ENCODE measurements at places on chromosomes 3 and 15. TPM values are rescaled to one million over a fixed set of nuclear protein-coding genes. Genes with fewer than 3 reads are reported as not detected.
A peak's percentile ranks its signal among the peaks of the same experiment; 100 is the strongest.

DNA sequence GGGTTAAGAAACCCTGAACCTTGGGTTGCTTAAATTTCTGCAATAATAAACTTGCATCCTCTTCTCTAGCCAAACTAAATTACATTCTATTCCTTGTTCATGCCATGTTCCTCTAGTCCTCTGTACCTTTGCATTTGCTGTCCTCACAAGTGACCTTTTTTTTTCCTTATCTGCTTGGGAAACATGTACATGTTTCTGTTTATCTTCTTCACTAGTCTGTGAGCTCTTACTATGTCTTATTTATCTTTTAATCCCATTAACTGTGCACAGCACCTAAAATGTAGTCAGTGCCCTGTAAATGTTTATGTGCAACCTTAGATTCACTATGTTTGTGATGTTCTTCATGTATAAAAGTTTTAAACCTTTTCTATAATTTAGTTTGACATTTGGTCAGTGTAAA, 61.9 kb downstream of the REC114 start:
- no peak for DNase-seq
- H3K27ac ChIP-seq, result no peak overlapping the region
- no peaks in the 10 kb centered on the region for H3K36me3 ChIP-seq
- H3K4me3 ChIP-seq, result no peak overlapping the region
- H3K4me1 ChIP-seq, result no peaks in the 10 kb centered on the region

DNA sequence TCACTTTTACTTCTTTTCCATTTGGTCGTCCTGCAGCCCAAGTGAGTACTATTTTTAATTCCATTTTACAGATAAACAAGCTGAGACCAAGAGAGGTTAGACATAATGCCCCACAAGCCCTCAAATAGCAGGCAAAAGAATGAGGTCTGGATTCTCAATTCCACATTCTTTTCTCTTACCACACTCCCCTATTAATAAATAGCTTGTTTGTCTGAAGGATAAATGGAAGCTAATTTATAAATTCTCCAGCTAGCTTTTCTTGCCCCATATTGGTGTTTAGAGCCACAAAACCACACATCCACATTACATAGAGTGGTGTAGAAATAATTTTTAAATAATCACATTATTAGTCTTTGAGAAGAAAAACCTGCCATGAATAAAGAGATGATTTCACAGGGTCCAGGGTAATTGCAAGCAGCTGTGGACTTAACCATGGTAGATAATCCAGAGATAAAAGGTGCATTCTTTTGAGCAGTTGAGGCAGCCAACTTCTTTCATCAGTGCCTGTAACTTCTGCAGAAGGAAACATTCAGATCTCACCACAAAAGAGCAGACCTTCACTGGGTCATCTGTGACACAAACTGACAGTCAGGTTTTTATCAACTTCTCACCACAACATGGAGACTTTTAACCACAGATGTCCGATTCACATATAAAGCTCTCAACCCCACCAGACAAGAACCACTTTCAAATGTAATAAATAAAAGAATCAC, 313.4 kb upstream of the STT3B start:
- no peak overlapping the region for H3K4me3 ChIP-seq
- no peaks in the 10 kb centered on the region for H3K4me1 ChIP-seq
- no peak overlapping the region for H3K27ac ChIP-seq
- no peaks in the 10 kb centered on the region for H3K36me3 ChIP-seq

- peaks cover 7% of the 10 kb centered on the region for H3K36me3 ChIP-seq
- DNase-seq, result no peak
- no peak overlapping the region for H3K4me3 ChIP-seq
- no peaks in the 10 kb centered on the region for H3K27me3 ChIP-seq
Measured at GRCh38 chr3:48832684-48833083, 15.0 kb downstream of the PRKAR2A start.

- H3K36me3 ChIP-seq, result no peaks in the 10 kb centered on the region
- H3K4me1 ChIP-seq, result peaks cover 3% of the 10 kb centered on the region
- no peak overlapping the region for H3K4me3 ChIP-seq
- H3K27ac ChIP-seq, result no peak overlapping the region
Measured at GRCh38 chr3:130915567-130916292, 21.8 kb downstream of the ATP2C1 start.

RGMA gene
- polyA plus RNA-seq, result 2.0 TPM

ZNF660 gene
- 0.80 TPM for polyA plus RNA-seq

DNA sequence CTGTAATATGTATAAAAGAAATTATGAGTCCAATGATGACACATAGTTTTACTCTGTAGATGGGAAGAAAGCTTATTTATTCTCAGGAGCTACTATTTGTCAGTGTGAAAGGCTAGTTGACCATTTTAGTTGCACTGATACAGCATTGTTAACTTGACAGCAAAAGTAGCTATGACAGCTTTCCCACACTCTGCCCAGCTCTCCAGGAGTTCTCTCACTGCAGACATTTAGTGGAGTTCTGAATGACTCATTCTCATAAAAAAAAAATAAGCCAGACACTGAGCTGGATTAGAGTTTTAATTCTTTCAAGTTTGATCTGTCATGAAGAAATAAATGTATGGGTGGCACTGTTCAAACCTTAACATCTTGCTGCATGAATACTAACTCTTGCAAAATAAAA, 77.2 kb upstream of the CFAP20DC start:
- no peak overlapping the region for H3K27ac ChIP-seq
- DNase-seq, result no peak
- H3K4me1 ChIP-seq, result no peaks in the 10 kb centered on the region
- no peak overlapping the region for H3K4me3 ChIP-seq

DNA sequence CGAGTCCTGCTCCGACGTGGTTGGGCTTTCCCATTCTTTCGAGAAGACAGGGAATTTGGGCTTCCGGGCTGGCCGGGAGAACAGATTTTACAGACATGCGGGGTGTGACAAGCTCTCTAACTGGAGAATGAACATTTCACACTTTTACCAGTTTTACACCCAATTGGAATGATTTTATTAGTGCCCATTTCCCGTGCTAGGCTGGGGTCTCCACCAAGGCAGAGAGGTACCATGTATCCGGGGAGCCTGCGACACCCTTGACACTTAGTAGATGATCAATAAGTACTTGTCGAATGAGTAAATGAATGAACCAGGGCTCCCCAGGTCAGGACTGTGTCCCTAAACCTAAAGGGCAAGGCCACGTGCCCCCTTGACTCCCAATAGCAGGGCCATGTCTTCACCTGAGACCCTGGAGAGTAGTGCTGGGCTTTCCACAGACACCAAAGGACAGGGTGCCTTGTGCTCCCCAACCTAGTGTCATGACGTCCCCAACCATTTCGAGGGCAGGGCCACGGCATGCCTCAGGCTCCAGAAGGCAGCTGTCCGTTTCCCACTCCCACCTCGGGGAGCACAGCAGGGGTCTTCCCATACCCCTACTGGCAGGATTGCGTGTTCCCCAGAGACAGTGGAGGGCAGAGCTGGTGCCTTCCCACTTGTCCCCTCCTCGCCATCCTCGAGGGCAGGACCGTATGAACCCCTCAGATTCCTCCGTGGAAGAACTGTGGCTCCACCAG, 679 bp upstream of the MYD88 start:
- no peaks in the 10 kb centered on the region for H3K27me3 ChIP-seq
- H3K27ac ChIP-seq, result peak overlapping the region; percentile 96
- peaks cover 83% of the 10 kb centered on the region for H3K4me1 ChIP-seq
- peaks cover 3% of the 10 kb centered on the region for H3K36me3 ChIP-seq
- H3K4me3 ChIP-seq, result peak overlapping the region; percentile 94

GRCh38 chr3:49747792-49748480, 24.2 kb upstream of the GMPPB start:
- H3K27ac ChIP-seq, result no peak overlapping the region
- peaks cover 75% of the 10 kb centered on the region for H3K36me3 ChIP-seq
- DNase-seq, result no peak
- H3K27me3 ChIP-seq, result no peaks in the 10 kb centered on the region
- H3K4me3 ChIP-seq, result no peak overlapping the region
- no peaks in the 10 kb centered on the region for H3K4me1 ChIP-seq

SAMMSON gene
- not detected for polyA plus RNA-seq

REC114 gene
- not detected for polyA plus RNA-seq

MUSTN1 gene
- 10.0 TPM for polyA plus RNA-seq

DNA sequence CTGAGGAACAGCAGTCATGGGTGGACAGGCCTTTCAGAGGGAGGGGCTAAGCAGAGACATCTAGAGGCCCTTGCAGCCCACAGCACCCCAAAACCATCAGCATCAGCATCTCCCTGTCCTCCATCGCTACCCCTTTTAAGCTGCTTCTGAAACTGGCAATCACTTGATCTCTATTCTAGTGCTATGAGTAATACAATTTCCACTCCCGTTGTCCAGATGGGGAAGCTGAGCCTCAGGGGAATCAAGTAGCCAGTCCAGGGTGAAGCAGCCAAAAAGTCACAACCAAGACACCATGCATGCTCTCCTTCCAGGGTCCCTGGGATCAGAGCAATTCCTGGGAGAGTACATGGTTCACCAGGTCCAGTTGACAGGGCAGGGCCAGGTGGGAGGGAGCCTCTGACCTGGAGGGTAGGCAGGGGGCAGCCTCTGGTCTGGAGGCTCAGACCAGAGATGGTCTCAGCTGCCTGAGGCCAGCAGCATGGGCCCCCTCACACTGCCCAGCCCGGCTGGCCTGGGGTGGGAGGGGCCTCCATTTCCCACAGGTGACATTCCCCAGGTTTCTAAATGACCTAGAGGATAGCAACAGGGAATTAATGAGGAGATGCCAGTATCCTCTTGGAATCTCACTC, 30.0 kb downstream of the KLHL25 start:
- no peaks in the 10 kb centered on the region for H3K4me1 ChIP-seq
- no peak overlapping the region for H3K4me3 ChIP-seq
- peaks cover 21% of the 10 kb centered on the region for H3K36me3 ChIP-seq
- no peak for DNase-seq
- H3K27ac ChIP-seq, result no peak overlapping the region
- no peaks in the 10 kb centered on the region for H3K27me3 ChIP-seq

POLR2M gene
- 163 TPM for polyA plus RNA-seq

APBA2 gene
- polyA plus RNA-seq, result 5.8 TPM

GRCh38 chr3:178474526-178474925, 61.7 kb upstream of the KCNMB2 start:
- H3K36me3 ChIP-seq, result no peaks in the 10 kb centered on the region
- H3K27ac ChIP-seq, result no peak overlapping the region
- no peak for DNase-seq
- no peak overlapping the region for H3K4me3 ChIP-seq
- H3K27me3 ChIP-seq, result no peaks in the 10 kb centered on the region

CD276 gene
- 9.8 TPM for polyA plus RNA-seq

GRCh38 chr3:120177151-120177550, 82.9 kb upstream of the GSK3B start:
- no peak for DNase-seq
- no peak overlapping the region for H3K4me3 ChIP-seq
- H3K27me3 ChIP-seq, result no peaks in the 10 kb centered on the region
- H3K27ac ChIP-seq, result peak overlapping the region; percentile 11
- H3K4me1 ChIP-seq, result no peaks in the 10 kb centered on the region

GRCh38 chr3:6222069-6222468, 638.8 kb upstream of the GRM7 start:
- no peak overlapping the region for H3K27ac ChIP-seq
- no peak for DNase-seq
- H3K4me1 ChIP-seq, result peaks cover 8% of the 10 kb centered on the region
- no peaks in the 10 kb centered on the region for H3K27me3 ChIP-seq
- H3K4me3 ChIP-seq, result no peak overlapping the region

- peaks cover 7% of the 10 kb centered on the region for H3K4me1 ChIP-seq
- no peak for DNase-seq
- H3K27ac ChIP-seq, result no peak overlapping the region
Measured at GRCh38 chr3:72223116-72223515, 438.2 kb upstream of the PROK2 start.

GRCh38 chr3:30305021-30305420, 301.4 kb upstream of the TGFBR2 start:
- H3K27ac ChIP-seq, result no peak overlapping the region
- no peak for DNase-seq
- no peak overlapping the region for H3K4me3 ChIP-seq
- H3K4me1 ChIP-seq, result no peaks in the 10 kb centered on the region

DNA sequence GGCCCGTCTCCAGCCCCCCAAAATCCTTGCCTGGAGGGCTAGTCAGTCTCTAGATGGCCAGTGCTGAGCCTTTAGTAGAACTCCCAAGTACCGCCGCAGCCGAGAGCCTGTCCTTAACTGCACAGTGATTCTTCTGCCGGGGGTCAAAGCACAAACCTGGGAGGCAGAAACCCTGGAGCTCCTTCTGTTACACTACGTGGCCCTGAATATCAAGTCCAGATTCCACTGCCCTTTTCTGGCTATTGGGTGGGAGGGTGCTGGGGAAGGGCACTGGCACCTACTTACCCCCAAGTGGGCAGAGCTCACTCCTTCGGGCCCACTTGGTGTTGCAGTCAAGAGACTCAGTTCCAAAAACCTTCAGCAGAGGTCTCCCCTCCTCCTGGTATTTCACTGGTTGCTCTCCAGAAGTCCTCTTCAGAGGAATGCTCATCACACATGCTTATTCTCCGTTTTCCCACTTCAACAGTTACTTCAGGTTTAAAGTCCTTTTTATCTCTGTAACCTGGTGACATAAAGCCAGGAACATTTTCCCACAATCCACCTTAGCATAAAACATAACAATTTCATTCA, 10.8 kb downstream of the PDHB start:
- H3K36me3 ChIP-seq, result peaks cover 73% of the 10 kb centered on the region
- H3K4me3 ChIP-seq, result no peak overlapping the region
- H3K27ac ChIP-seq, result no peak overlapping the region
- no peak for DNase-seq
- H3K27me3 ChIP-seq, result no peaks in the 10 kb centered on the region
